ENCODE measurements at places on chromosomes 7 and 10. TPM values are rescaled to one million over a fixed set of nuclear protein-coding genes. Genes with fewer than 3 reads are reported as not detected.

Gene ENTPD1
- polyA plus RNA-seq = 48.0 TPM

Gene NANOS1
- polyA plus RNA-seq = not detected

Gene LUC7L2
- polyA plus RNA-seq = 50.9 TPM

Gene NUTM2B
- polyA plus RNA-seq = 0.21 TPM

Gene PMS2
- 14.2 TPM for polyA plus RNA-seq

Data from IgD-negative memory B cell (primary cell).